ENCODE measurements at places on chromosomes 1 and 21.

- DNase-seq, result no peak
Measured at GRCh38 chr1:52867087-52867863, 24.7 kb downstream of the ZYG11A start.

DNA sequence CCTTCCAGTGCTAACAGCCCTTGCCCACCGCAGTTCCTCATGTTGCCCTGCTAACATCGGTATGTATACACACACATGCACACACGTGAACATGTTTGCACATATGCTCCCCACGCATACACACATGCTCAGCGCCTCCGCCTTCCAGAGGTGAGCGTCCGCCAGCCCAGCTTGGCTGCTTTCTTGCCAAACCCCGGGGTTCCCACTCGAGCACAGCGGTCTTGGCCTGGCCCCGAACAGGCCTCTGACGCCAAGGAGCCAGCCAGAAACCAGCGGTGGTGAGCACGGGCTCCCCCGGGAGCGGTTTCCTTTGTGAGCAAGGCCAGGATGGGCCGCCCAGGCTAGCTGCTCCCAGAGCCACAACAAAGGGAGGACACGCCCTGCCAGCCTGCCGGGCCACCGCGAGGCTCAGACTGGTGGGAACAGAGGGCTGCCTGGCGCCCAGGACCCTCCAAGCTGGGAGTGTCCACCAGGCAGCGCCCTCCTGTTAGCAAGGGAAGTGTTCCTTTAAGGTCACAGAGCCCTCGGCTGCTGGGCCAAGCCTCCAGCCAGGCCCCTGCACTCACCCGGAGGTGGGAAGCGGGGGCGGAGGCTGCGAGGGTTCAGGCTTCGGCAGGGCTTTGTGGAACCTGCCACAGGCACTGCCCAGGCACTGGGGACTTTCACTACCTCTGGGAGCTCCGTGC is 65.4 kb downstream of the ALPL start:
- no peak for DNase-seq

DNA sequence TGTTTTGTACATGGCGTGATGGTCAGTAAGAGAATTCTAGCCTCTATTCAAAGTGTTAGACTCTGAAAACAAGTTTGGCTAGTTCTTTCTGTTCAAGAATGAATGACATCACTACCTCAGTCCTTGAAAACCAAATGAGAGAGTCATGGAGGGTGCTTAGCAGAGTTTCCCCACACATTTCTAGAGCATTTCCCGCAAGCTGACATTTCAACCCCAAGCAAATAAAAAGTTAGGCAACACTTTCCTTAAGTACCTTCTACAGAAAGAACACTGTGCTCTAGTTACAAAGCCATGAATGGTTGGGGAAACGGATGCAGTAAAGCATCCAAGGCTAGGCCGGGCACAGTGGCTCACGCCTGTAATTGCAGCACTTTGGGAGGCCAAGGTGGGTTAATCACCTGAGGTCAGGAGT is 47.9 kb upstream of the SLC44A3 start:
- DNase-seq, result no peak

DNA sequence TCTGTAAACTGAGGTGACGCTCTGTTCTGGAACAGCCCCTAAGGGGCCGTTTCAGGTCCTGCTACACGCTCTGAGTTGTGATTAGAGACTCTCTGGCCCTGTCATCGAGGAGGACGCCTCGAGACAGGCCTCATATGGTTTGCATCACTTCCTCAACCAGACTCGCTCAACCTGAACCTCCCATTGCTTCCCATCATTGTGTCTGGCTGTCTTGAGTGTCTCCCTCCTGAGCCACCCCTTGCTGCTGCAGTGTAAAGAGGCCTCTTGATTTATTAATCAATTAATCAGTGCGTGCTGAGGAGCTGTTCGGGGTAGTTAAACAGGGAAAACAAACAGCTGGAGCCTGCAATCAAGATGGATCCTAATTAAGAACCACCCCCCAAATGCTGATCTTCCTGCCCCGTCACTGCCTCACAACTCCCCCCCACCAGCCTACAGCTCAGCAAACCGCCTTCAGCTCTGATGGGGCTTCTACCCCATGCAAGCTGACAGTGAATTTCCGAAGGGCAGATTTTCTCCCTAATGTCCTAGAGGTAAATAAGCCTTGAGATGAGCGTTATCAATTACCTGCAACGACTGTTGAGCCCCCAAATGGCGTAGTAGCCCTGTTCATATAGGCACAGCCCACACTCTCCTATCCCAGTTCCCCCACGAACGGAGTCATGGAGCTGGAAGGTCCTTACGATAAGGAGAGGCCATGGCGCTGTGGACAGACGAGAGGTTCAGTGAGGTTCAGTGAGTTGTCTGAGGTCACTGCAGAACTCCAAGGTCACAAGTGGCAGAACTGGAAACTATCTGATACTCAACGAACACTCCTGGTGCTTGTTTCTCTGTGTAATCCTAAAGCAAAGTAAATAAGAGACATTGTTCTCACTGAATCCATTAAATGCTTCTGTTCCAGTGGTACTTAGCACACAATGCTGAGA is 210.6 kb downstream of the KIF26B start:
- DNase-seq, result no peak

GRCh38 chr21:42245331-42246193 is 26.6 kb downstream of the ABCG1 start:
- no peak for DNase-seq

DNA sequence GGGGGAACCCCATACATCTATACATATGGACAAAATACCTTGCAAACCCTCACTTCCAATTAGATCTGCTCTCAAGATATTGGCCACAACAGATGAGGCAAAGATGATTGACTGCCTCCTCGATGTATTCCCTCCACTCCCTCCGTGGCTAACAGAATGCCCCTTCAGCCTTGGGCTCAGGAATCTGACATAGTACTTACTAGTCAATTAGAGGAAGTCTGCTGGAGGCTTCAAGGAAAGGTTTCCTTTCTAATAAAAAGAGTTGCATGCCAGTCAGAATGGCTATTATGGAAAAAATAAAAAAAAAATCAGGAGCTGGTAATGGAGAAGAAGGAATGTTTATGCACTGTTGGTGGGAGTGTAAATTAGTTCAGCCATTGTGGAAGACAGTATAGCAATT is 90.4 kb upstream of the VAV3 start:
- no peak for DNase-seq

- DNase-seq, result no peak
Measured at GRCh38 chr1:211192227-211192626, 58.3 kb upstream of the KCNH1 start.

GRCh38 chr1:18413541-18414305 is 67.0 kb upstream of the KLHDC7A start:
- DNase-seq, result no peak

DNA sequence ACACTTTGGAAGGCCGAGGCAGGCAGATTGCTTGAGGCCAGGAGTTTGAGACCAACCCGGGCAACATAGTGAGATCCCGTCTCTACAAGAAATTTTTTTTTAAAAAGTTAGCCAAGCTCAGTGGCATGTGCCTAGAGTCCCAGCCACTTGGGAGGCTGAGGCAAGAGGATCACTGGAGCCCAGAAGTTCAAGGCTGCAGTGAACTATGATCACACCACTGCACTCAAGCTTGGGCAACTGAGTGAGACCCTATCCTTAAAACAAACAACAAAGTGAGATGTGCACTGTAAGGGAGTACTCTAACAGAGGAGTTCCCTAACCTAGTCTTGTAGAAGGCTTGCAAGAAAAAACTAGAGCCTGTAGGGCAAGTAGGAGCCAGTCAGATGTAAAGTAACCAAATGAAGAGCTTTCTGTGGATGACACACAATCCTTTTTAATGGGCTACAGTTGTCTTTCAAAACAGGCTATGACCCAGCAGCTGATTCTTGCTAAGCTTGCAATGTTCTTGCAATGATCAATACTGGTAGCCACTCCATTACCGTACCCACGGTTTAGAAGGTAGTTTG is 38.0 kb upstream of the SRP9 start:
- DNase-seq, result no peak

DNA sequence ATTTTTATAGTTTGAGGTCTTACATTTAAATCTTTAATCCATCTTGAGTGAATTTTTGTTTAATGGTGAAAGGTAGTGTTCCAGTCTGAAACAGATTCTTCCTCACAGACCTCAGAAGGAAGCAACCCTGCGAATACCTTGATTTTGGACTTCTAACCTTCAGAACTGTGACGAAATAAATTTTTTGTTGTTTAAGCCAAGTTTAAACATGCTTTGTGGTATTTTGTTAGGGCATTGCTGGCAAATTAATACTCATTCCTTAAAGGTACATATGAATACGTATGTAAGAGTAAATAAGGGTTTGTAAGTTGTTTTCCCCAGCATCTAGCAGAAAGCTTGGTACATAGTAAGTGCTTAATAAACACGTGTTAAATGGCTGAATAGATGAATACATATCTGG is 100.3 kb downstream of the SEC16B start:
- no peak for DNase-seq

All from activated T-helper 1 cell treated with anti-CD3 and anti-CD28 coated beads, Interleukin-2, amount 50 U/mL, for 16 hours (primary cell).